ENCODE measurements at places on chromosomes 11 and 22. TPM values are rescaled to one million over a fixed set of nuclear protein-coding genes. Genes with fewer than 3 reads are reported as not detected.

The BTBD18 gene
- not detected for total RNA-seq

The NPTXR gene
- total RNA-seq, result 23.8 TPM

The TRPC6 gene
- not detected for total RNA-seq

DNA sequence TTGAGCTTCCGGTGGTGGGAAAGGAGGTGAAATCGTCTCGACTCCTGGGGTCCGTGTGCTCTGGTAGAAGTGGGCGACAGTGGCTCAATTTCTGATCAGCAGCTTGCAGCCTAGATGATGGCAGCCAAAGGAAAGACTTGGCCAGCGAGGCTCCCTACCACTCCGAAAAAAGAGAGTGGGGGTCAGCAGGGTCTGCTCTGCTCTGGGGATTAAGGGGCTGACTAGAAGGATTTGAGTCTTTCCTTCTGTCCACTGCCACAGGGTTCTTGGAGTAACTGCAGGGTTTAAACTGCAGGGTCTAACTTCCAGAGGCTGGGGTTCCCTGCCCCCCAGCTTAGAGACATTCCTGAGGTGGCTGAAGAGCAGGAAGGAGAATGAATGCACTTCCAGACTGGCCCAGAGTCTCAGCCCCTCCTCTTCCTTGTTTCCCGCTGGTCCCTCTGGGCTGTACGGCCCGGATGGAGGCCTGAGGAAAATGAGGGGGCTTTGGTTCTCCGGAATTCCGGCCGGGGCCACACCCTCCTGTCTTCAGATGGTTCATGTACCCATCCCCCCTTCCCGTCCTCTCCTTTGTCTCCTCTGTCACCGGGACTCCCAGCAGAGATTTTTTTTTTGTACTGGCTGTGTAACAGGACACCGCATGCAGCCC is 907 bp downstream of the SERPINH1 start:
- no peaks in the 10 kb centered on the region for H3K27me3 ChIP-seq
- peak overlapping the region; percentile 85 for H3K4me3 ChIP-seq
- H3K27ac ChIP-seq, result peak overlapping the region; percentile 57
- DNase-seq, result peak; percentile 39

The IGHMBP2 gene
- total RNA-seq, result 27.6 TPM

Data from PC-9 (cell line).